ENCODE measurements at places on chromosomes 11 and 22. TPM values are rescaled to one million over a fixed set of nuclear protein-coding genes. Genes with fewer than 3 reads are reported as not detected.

- peak; percentile 92 for DNase-seq
These were observed 1.4 kb downstream of the PNPLA2 start for GRCh38 chr11:819943-820649.

DNA sequence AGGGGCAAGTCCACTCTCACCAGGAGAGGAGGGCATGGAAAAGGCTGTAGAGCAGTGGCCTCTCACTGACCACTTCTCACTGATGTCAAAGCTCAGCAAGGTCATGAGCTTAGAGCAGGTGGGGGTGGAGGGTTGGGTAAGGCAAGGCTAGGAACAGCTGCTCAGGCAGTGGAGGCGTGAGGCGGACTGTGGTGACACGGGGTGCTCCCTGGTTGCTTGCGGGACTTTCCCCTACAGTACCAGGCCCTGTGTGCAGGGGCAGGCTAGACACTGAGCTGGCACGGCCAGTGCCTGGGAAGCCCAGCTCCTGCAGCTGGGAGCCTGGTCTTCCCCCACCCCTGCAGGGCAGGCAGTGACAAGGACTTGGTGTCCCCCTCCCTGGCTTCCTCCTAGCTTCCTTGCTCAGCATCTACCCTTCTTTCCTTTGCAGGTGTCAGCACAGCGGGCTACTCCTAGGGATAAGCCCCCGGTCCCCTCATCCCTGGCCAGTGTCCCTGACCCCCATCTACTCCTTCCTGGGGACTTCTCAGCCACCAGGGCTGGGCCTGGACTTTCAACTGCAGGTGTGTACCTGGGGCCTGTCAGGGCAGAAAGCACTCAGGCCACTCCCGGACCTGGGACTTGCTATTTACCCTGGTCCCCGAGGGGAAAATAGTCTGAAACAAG lies 45.6 kb downstream of the PISD start:
- no peak for DNase-seq

GRCh38 chr11:122663764-122664163 lies 8.2 kb downstream of the UBASH3B start:
- DNase-seq, result no peak

GRCh38 chr22:44596396-44597125 lies 98.5 kb upstream of the RTL6 start:
- no peak for DNase-seq

- DNase-seq, result peak; percentile 49
These were observed 15.0 kb downstream of the USH1C start for GRCh38 chr11:17528906-17529843.

GRCh38 chr11:133910101-133910500 lies 46.7 kb downstream of the IGSF9B start:
- no peak for DNase-seq

- no peak for DNase-seq
These were observed 184.2 kb downstream of the MN1 start for GRCh38 chr22:27617214-27617881.

DNA sequence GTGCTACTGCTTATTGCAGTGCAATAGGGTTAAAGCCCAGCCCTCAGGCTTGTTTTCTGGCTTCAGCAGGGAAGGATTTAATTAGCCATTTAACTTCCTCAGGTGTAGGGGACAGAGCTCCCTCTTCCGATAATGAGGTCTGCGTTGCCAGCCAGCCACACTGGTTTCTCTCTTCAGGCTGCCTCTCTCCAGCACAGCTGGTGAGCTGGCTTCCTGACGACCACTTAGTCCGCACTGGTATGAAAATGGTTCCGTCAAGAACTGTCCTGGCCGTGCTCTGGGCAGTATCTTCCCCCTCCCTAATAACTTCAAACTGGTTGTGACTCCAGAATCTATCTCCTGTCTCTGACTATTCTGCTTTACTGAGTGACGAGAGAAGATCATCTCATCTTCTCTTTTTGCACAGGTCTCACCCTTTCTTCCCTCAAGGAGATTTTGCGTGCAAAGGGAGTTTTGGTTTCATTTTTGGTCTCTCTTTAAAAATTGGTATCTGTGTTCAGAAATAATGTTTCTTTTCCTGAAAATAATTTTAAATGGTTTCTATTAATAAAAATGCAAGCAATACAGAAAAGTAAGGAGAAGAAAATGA lies 49.2 kb downstream of the CNTN5 start:
- DNase-seq, result peak; percentile 16

- DNase-seq, result no peak
These were observed 67.9 kb downstream of the ISX start for GRCh38 chr22:35133702-35134380.

GRCh38 chr11:130785380-130786116 lies 130.7 kb downstream of the SNX19 start:
- DNase-seq, result no peak

- DNase-seq, result no peak
These were observed 1.7 kb upstream of the CHRM1 start for GRCh38 chr11:62922653-62923431.

Gene MYEOV
- 2.9 TPM for total RNA-seq

Gene FAM181B
- total RNA-seq, result 2.0 TPM

Gene P4HA3
- total RNA-seq, result 0.31 TPM

Gene CRKL
- 50.2 TPM for total RNA-seq

Gene DEFB131B
- not detected for total RNA-seq

Gene ASCL2
- 0.39 TPM for total RNA-seq

All from left cardiac atrium (tissue), 4 donors.